ENCODE measurements at places on chromosomes 4 and X. TPM values are rescaled to one million over a fixed set of nuclear protein-coding genes. Genes with fewer than 3 reads are reported as not detected.
A peak's percentile ranks its signal among the peaks of the same experiment; 100 is the strongest.

CLNK gene
- not detected for total RNA-seq

HERC5 gene
- total RNA-seq: 2.6 TPM

- DNase-seq: no peak
- H3K27me3 ChIP-seq: no peaks in the 10 kb centered on the region
- no peak overlapping the region for H3K4me3 ChIP-seq
- H3K36me3 ChIP-seq: no peaks in the 10 kb centered on the region
Measured at GRCh38 chr4:32499171-32499570, 1779.0 kb downstream of the PCDH7 start.

ZNF182 gene
- total RNA-seq: 3.2 TPM

EPHA5 gene
- total RNA-seq: not detected

TMEM156 gene
- not detected for total RNA-seq

- no peak overlapping the region for H3K4me3 ChIP-seq
- DNase-seq: no peak
- H3K27ac ChIP-seq: no peak overlapping the region
- peaks cover 9% of the 10 kb centered on the region for H3K27me3 ChIP-seq
Measured at GRCh38 chrX:152900937-152901445, 3.1 kb downstream of the ZNF185 start.

GAK gene
- total RNA-seq: 25.1 TPM

DNA sequence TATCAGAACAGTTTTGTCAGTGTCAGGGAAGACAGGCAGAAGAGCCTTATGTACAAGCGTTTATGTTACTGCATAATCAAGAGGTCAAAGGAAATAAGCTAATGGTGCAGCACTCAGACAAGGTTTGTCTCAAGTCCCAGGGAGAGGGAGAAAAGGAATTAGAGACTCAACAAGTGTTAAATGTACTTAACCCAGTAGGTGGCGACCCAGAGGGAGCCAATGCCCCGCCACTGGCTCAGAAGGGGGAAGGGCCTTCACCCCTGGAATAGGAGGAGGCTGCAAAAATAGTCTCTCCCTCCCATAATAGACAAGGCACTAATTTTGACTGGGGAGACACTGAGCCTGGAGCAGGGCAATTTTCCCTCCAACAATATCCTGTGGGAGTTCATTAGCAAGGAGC is 14.1 kb upstream of the PAPSS1 start:
- no peak overlapping the region for H3K27ac ChIP-seq
- no peak overlapping the region for H3K4me3 ChIP-seq
- no peaks in the 10 kb centered on the region for H3K27me3 ChIP-seq
- no peak for DNase-seq
- H3K4me1 ChIP-seq: peaks cover 6% of the 10 kb centered on the region

FGFBP2 gene
- total RNA-seq: 1.2 TPM

PABPC1L2A gene
- not detected for total RNA-seq

GUCY1A1 gene
- total RNA-seq: 43.0 TPM

GRCh38 chrX:20595928-20596575 is 329.3 kb upstream of the RPS6KA3 start:
- H3K27ac ChIP-seq: no peak overlapping the region
- H3K27me3 ChIP-seq: no peaks in the 10 kb centered on the region
- no peaks in the 10 kb centered on the region for H3K4me1 ChIP-seq
- DNase-seq: no peak
- H3K4me3 ChIP-seq: no peak overlapping the region
- H3K36me3 ChIP-seq: no peaks in the 10 kb centered on the region

RPA4 gene
- not detected for total RNA-seq

MAP7D2 gene
- 0.44 TPM for total RNA-seq

FAM184B gene
- not detected for total RNA-seq

DNA sequence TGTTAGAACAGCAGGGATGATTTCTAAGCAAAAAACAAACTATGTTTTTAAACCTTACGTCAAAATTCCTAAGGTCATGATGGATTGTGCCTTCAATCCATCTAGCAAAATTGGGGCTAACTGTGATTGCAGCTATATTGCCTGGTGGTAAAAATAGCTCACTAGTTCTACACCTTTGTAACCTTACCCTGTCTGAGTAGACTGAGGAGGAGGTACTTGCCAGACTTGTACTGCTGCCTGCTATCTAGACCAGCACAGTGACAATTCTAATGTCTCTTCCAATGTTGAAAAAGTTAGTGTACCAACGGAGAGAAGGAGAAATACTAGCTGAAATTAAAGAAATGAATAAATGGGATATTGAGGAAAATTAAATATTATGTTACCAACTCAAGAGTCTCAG is 30.3 kb downstream of the ATP11C start:
- no peak overlapping the region for H3K27ac ChIP-seq
- no peak for DNase-seq
- H3K27me3 ChIP-seq: no peaks in the 10 kb centered on the region
- no peaks in the 10 kb centered on the region for H3K36me3 ChIP-seq
- H3K4me1 ChIP-seq: no peaks in the 10 kb centered on the region
- no peak overlapping the region for H3K4me3 ChIP-seq

- no peak for DNase-seq
- H3K27me3 ChIP-seq: no peaks in the 10 kb centered on the region
- no peaks in the 10 kb centered on the region for H3K4me1 ChIP-seq
- H3K36me3 ChIP-seq: no peaks in the 10 kb centered on the region
- H3K27ac ChIP-seq: no peak overlapping the region
Measured at GRCh38 chrX:117788339-117788738, 328.3 kb downstream of the KLHL13 start.

GRCh38 chr4:119785963-119786362 is 157.4 kb upstream of the PDE5A start:
- DNase-seq: no peak
- no peak overlapping the region for H3K27ac ChIP-seq
- no peaks in the 10 kb centered on the region for H3K4me1 ChIP-seq
- no peaks in the 10 kb centered on the region for H3K36me3 ChIP-seq
- H3K27me3 ChIP-seq: no peaks in the 10 kb centered on the region

- H3K36me3 ChIP-seq: peaks cover 37% of the 10 kb centered on the region
- H3K4me3 ChIP-seq: no peak overlapping the region
- no peak for DNase-seq
- no peak overlapping the region for H3K27ac ChIP-seq
Measured at GRCh38 chr4:183248201-183248600, 71.9 kb downstream of the CLDN22 start.

DNA sequence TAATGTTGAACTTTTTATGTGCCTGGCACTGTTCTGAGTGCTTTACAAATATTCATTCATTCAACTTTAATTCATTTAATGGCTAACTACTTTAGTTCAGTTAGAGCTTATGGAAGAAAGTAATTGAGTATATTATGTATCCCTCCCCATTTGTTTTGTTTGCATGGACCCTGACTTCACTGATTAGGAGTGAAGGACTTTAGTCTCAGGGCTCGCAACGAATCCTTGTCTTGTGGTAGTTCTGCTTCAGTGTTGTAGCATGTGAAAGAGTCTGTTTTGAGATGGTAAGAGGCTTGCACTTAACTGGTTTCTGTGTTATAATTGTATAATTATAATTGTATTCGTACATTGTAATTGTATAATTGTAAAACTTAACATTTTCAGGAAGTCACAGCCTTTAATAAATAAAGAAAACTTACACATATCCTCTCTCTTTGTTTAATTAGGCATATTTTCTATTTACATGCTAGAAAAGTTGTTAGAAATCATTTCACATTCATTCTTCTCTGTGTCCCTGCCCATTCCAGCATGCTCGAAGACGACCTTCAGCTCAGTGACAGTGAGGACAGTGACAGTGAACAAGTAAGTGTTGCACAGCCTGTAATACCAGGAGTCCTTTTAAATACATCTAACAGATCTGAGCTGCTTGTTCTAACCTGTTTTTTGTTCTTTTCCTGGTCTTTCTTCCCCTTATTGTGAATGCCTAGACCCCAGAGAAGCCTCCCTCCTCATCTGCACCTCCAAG is 115.1 kb downstream of the KLHL8 start:
- H3K4me3 ChIP-seq: no peak overlapping the region
- DNase-seq: no peak
- H3K4me1 ChIP-seq: peaks cover 86% of the 10 kb centered on the region
- H3K27ac ChIP-seq: peak overlapping the region; percentile 59

- H3K36me3 ChIP-seq: no peaks in the 10 kb centered on the region
Measured at GRCh38 chrX:18534949-18535348, 109.5 kb downstream of the CDKL5 start.

STPG2 gene
- not detected for total RNA-seq

ARHGAP24 gene
- total RNA-seq: 13.7 TPM

- H3K36me3 ChIP-seq: no peaks in the 10 kb centered on the region
- no peak overlapping the region for H3K4me3 ChIP-seq
Measured at GRCh38 chrX:123846577-123847038, 13.2 kb upstream of the XIAP start.

TRIM75 gene
- not detected for total RNA-seq

All from left ventricle myocardium inferior (tissue), 1 donor.